ENCODE measurements at places on chromosomes 16 and 17.

- no peak for DNase-seq
These were observed 1.0 kb downstream of the CSNK2A2 start for GRCh38 chr16:58196898-58197313.

DNA sequence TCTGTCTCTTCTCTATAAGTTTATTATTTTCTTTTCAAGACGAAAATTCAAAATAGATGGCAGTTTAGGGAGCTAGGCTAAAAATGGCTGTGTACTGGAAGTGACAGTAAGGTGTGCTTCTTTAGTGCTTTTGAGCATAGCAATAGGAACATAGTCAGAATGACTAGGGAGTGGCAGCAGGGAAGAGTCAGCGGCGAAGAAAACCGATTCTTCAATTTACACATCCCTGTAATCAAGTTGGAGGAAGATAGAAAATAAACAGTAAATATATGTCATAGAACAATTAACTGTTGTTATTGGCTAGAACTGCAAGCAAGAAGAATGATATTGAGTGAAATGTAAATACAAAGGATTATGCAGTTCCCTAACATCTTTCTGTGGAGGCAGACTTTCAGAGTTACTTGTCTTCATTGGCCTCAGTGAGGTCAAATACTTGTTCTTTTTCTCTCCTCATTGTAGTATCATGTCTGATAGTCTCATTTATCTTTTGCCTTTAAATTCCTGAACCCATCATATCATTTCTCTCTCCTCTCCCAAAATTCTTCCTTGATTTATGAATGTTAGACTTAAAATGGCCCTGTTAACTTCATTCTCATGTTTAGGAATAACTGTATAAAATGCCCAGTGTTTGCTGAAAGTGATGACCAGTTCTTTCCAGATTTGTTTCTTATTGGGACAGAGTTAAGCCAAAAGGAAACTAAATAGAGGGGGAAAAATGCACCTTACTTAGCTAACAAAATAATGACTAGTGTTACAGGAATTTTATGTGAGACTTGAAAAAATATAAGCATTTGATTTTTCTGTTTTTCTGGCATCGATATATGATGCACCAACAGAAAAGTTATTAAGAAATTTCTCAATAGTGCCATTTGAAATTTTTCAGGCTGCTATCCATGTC lies 211.4 kb downstream of the BCAS3 start:
- no peak for DNase-seq

DNA sequence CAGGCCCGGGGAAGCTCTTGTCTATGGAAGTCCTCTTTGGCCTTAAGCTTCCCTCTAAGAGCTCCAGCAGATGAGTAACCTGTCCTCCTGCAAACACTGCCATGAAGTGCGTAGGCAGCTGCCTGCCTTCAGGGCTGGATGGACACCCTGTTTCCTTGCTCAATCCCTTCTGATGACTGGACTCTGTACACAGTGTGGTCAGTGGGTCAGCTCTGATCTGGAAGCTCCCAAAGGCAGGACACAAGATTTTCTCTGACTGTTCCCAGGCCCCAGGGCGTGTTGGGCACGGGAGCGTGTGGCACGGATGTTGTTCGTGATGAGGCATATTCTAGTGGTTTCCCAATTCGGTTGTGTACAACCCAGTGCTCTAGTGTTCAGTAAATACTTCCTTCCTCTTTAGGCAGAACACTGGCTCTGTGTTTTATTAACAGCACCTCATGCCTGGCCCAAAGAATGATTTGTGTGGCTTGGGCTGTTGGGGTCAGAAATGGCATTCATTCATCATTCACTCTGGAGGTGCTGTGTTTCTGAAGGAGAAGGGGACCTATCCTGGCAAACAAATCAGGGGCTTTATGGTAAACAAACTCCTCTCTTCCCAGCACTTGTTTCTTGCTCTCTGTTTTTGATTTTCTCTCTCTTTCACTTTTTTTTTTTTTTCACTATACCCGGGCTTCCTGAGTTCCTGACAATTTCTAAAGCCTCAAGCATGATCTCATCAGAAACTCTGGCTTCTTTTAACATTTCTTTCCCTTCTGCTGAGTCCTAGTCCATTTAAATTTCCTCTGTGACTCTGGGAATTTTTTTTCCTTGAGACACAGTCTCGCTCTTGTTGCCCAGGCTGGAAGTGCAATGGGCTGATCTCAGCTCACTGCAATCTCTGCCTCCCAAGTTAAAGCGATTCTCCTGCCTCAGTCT lies 12.0 kb upstream of the RNF157 start:
- peak; percentile 96 for DNase-seq

GRCh38 chr16:15482068-15482747 lies 47.8 kb downstream of the BMERB1 start:
- peak; percentile 93 for DNase-seq

- DNase-seq: no peak
These were observed 392 bp upstream of the ABHD15 start for GRCh38 chr17:29567304-29567553.

GRCh38 chr17:71338396-71338795 lies 782.4 kb upstream of the SOX9 start:
- DNase-seq: no peak

DNA sequence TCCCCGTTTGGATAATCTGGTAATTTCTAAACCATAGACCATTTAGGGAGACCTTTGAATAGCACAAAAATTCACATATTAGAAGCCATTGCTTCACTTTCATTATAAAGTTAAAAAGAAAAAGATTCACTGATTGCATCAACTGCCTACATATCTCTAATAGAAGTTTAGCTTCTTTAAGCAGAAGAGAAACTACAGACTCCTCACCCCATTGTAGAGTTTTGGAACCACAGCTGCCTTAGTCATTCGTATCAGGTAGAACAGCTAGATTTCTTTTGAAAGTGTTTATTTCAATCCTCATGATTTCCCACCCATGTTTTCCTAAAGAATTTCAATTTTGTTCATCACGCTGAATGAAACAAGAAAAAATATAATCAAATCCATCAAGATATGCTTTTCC lies 144.8 kb downstream of the CDH8 start:
- no peak for DNase-seq

DNA sequence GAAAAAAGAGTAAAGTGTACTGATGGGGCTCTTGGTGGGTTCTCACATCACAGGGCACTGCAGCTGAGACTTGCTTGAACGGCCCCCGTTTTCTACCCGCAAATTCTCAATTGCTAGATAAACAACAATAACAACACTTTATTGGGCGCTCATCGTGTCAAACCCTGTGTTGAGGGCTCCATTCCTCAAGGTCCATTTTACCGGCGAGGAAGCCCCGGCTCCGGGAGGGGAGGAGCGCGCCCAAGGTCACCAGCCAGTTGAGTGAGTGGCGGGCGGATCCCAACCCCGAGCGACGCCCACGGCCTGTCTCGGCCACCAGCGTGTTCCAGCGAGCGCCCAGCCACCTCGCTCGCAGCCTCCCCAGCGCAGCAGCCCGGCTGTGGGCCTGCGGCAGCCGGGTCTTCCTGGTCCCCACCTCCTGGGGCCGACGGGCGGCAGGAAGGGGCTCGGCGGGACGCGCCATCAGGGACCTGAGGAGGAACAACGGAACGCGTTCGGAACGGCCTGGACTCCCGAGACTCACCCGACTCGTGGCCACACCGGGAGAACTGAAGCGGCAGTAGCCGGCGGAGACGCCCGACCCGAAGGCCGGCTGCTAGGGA lies 373 bp downstream of the CMC2 start:
- no peak for DNase-seq

- no peak for DNase-seq
These were observed 309.4 kb downstream of the SEC14L1 start for GRCh38 chr17:77449908-77450741.

DNA sequence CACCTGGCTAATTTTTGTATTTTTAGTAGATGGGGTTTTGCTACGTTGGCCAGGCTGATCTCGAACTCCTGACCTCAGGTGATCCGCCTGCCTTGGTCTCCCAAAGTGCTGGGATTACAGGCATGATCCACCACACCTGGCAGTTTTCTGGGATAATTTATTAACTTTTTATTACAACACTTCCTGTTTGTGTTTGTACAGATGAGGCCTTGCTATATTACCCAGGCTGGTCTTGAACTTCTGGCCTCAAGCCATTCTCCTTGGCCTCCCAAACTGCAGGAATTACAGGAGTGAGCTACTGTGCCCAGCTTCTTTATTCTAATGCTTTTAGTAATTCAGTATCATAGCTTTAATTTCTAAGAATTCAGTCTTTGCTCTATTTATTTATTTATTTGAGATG lies 16.1 kb upstream of the SPN start:
- no peak for DNase-seq

DNA sequence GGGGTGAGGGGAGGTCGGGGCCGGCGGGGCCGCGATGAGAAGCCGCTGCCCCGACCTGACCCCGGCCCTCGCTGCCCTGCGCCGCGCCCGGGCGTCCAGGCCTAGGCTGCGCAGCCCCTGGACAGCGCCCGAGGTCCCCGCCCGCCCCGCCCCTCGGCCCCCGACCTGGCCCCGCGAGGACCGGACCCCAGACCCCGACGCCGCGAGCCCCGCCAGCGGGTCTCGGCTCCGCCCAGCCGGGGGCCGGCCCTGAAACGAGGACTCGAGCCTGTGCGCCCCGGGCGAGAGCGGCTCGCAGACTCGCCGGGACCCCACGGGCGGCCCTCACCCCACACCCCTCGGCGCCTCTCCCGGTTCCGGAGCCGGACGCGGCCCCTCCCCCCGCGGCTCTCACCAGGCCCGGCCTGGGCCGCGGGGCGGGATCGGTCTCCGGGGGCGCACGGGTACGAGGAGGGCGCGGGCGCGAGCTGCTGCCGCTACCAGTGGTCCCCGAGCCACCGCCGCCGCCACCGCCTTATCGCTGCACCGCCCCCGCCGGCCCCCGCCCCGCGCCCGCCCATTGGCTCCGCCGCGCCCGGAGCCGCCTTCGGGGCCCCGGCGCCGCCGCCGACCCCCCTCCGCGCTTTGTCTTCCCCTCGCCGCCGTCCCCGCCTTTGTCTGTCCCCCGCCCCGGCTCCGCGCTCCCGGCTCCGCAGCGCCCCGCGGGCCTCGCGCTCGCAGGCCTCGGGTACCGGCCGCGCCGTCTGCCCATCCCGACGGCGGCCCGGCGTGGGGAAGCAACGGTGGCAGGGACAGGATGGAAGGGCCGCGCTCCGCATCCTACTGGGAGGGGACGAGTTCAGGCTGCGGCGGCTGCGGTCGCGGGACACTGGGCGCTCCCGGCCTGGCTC lies at the start of gene LIMD2:
LIMD2 (minus strand) TSS at position 488 of the 890 bp plus-strand sequence. CDS start 827 bp downstream, outside the sequence.
- no peak for DNase-seq

- no peak for DNase-seq
These were observed 273.0 kb upstream of the TBX2 start for GRCh38 chr17:61126473-61127249.

GRCh38 chr17:57557416-57557815 lies 187.7 kb downstream of the CCDC182 start:
- DNase-seq: no peak

DNA sequence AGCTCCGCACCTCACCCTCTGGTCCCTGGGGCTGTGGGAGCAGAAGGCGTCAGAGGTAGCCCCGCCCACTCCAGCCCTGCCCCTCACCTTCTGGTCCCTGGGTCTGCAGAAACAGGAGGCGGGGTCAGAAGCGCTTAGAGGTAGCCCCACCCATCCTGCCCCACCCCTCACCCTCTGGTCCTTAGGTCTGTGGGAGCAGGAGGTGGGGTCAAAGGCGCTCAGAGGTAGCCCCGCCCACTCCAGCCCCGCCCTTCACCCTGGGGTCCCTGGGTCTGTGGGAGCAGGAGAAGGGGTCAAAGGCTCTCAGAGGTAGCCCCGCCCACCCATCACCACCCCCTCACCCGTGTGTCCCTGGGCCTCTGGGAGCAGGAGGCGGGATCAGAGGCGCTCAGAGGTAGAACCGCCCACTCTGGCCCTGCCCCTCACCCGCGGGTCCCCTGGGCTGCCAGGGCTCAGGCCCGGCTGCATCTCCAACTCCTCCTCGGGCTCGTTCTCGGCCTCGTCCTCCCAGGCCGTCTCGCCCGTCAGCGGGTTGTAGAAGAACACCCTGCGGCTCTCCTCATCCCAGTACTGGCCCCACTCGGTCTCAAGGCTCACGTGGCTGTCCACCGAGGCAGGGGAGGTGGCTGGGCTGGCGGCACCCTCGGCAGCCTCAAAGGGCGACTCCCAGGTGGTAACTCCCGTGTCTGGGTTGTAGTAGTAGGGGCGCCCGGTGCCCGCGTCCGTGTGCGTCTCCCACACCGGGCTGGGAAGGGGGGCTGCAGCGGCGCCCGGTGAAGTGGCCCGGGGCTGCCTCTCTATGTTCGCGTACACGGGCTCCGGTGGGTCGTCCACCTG lies 27.2 kb downstream of the ARHGAP27 start:
- DNase-seq: no peak
